Amniotic stem cell (primary cell): ENCODE measurements at places on chromosomes 1 and 21.

GRCh38 chr1:170587253-170587593, 55.3 kb downstream of the GORAB start:
- no peak for DNase-seq

GRCh38 chr1:38789498-38790169, 69.9 kb downstream of the RRAGC start:
- no peak for DNase-seq

- no peak for DNase-seq
Measured at GRCh38 chr21:14685568-14685967, 139.5 kb upstream of the SAMSN1 start.

DNA sequence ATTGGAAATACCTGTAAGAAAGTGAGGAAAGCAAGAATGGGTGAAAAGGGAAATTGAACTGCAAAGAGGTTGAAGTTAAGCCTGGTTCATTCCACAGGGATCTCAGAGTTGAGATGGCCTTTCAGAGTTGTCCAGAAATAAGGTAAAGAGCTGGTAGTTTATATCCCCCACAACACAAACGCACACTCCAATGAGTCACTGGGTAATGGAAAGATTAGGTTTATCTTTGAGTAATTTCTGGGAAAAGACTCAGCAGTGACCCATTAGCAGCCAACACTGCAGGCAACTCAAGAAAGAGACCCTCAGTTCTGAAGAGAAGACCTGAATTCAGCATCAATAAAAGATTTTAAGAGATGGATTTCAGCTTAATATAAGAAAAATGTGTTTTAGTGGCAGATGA, 485.5 kb downstream of the PTPRC start:
- DNase-seq = no peak

GRCh38 chr21:42297377-42297776, 17.8 kb downstream of the TFF3 start:
- no peak for DNase-seq

- no peak for DNase-seq
Measured at GRCh38 chr21:28167366-28167765, 825.3 kb downstream of the LTN1 start.

DNA sequence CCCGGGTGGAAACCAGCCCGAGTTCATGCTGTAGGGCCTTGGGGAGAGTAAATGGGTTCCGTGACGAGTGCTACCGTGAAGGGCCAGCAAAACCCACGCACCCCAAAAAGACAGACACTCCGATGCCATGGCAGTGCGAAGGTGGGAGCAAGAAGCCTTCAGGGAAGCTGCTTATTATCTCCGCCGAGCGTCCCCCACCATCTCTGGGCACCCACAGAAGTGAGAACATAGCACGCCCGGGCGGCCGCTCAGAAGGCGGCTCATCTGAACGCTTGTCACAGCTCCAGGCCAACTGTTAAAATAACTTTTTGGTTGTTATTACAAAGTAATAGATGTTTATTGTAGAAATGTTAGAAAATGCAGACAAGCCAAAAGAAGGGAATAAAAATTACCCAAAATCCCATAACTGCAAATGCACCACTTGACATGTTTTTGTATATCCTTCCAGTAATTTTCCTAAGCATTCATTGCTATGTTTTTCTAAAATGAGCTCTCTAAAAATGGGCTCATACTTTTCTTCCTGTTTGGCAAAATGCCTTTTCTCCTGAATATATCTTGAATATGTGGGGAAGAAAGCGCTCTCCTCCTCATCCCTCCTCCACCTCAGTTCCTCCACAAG, 234.9 kb downstream of the NPHP4 start:
- DNase-seq = no peak

DNA sequence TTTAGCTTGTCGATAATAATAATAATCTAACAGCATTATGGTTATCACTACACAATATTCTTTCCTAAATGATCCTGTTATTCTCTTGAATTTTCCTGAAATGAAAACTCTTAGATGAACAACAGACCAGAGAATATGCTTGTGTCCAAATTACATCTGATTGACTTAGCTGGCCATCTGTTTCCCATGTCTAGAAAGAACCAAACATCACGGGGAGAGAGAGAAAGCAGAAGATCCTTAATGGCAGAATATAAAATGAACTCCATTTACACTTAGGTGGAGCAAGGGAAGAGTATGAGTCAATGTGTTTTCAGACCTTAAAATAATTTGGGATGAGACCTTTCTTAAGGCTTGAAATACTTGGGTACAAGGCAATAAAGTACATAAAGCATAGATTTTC, 162.2 kb downstream of the DSCAM start:
- no peak for DNase-seq

- no peak for DNase-seq
Measured at GRCh38 chr1:33382661-33383415, 48.1 kb downstream of the PHC2 start.

DNA sequence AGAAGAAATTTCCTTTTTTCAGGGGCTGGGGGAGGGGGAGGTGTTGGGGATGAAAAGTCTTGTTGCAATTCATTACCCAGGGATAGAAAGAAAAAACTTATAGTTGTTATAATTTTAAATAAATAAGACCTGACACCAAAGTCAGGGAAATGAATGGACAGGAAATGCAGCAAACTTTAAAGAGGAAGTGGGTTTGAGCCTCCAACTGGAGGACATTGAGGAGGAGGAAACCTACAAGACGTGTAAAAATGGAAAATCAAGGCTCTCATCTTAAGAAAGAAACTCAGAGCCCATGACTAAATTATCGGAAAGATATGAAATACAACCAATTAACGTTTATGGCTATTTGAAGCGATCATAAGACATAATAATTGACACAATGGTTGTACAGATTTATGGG, 54.4 kb downstream of the NIBAN1 start:
- no peak for DNase-seq

DNA sequence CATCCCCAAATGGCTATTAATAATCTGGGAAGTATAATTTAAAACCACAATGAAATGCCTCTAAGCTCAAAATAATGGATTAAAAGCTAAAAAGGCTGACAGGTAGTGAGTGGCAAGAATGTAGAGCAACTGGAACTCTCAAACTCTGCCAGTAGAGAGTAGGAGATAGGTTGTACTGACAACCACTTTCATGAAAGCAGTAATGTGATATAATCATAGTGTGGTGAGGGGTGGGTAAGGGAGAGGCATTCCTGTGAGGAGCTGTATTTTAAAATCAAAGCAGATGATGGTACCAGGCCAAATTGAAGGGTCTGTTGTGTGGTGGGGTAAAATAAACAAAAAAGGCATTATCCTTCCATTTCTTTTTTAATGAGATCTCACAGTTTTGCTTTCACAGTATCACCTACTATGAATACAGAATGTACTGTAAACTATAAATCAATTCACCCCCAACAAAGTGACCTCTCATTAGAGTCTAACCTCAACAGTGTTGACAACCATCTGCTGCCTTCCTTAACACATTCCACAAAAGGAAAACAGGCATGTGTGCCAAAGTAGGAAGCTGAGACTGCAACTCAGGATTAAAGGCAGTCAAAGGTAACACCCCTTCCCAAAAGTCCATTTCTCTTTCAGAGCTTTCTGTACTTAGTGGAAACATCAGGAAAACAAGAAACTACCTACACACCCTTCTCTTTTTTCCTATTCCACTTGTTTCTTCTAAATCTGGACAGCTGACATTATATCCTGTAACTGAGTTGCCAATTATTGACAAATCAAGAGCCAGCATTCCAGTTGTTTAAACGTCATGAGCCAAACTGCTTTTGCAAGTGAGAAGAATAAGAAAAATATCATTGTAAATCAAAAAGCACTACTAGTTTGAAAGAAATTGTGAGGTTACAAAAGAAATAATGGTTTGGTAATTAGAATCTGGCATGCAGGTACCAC, 130.8 kb downstream of the FAF1 start:
- DNase-seq = no peak

DNA sequence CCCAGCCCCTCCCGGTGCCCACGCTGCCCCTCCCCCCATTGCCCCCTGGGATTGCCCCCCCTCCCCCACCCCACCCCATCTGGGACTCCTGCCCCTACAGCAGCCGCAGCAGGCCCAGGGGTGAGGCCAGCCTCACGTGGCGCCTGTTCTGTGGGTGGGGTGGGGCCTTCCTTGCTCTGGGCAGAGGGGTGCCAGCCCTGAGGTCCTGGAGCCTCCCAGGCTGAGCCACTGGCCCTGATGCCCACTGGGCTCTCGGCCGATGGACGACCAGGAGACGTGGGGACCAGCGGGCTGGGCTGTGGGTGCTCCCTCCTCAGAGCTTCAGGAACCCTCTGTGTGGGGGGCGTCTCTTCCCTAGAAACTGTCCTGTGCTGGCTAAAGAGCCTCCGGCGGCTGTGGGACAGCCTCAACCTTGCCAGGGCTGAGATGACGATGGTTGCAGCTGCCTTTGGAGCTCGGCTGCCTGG, 5.8 kb upstream of the C1orf159 start:
- no peak for DNase-seq

DNA sequence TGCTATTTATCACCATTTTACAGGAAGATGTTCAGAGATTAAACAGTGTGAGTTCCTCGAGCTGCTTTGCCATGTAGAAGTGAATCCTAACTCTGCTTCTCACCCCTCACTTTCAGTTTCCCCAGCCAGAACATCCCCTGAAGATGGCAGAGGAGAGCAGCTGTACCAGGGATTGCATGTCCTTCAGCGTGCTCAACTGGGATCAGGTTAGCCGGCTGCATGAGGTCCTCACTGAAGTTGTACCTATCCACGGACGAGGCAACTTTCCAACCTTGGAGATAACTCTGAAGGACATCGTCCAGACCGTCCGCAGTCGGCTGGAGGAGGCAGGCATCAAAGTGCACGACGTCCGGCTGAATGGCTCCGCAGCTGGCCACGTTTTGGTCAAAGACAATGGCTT, 16.9 kb downstream of the TENT5C start:
- no peak for DNase-seq

- no peak for DNase-seq
Measured at GRCh38 chr1:162726555-162726954, 63.9 kb upstream of the HSD17B7 start.

GRCh38 chr1:194705123-194705854, 1518.9 kb upstream of the B3GALT2 start:
- no peak for DNase-seq

GRCh38 chr1:11147197-11147770, 41.9 kb upstream of the ANGPTL7 start:
- peak; percentile 38 for DNase-seq

DNA sequence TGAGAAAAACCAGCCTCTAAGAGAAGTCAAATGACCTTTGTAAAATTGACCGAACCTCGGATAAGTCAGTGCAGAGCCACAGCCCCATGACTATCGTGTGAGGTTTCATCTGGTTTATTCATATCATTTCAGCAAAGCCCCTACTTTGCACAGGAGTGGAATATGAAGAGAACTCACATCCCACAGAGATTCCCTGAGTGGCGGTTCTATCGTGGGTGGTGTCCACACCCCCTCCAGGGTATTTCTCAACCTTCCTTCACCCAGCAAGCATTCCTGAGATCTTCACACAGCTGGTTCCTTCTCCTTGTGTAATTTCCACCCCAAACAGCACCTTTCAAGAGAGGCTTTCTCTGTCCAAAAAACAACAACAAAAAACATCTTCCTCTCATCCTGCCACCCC, 47.5 kb downstream of the EVA1C start:
- DNase-seq = no peak

- DNase-seq = no peak
Measured at GRCh38 chr1:25492323-25492722, 51.1 kb upstream of the LDLRAP1 start.

GRCh38 chr1:9633493-9633892, 18.0 kb upstream of the PIK3CD start:
- DNase-seq = no peak

DNA sequence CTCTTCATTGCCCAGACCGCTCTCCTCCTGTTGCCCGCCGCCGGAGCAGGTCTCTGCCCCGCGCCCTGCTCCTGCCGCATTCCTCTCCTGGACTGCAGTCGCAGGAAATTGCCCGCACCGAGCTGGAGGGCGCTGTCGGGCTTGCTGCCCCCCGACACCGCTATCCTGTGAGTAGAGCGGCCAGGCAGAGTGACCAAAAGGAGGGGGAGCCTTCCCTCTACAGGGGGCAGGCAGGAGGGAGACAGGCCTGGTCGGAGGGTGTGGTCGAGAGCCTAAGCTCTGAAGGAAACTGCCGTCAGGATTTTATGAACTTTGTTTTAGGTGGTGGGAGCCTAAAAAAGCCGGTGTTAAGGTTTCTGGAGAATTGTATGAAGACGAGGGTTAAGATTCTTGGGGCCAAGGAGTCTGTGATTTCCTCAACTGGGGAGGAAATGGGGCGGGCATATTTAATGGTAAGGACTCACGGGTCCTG, 517 bp downstream of the LRIG2 start:
- DNase-seq = peak; percentile 34

DNA sequence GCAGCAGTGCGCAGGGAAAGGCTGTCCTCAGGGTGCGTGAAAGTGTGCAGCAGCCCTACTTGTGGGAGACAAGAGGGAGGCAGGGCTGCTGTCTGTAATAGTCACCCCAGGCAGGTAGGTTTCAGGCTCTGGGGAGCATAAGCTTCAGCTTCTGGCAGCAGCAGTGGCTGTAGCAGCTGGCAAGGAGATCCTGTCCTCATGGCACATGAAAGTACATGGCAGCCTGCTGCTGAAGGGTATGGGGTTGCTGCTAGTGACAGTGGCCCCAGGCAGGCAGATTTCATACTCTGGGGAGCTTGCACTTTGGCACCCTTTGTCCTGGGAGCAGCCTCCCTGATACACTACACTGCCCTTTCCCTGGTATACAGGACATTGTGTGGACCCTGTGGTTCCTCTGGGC, 26.3 kb downstream of the KIAA0319L start:
- no peak for DNase-seq

DNA sequence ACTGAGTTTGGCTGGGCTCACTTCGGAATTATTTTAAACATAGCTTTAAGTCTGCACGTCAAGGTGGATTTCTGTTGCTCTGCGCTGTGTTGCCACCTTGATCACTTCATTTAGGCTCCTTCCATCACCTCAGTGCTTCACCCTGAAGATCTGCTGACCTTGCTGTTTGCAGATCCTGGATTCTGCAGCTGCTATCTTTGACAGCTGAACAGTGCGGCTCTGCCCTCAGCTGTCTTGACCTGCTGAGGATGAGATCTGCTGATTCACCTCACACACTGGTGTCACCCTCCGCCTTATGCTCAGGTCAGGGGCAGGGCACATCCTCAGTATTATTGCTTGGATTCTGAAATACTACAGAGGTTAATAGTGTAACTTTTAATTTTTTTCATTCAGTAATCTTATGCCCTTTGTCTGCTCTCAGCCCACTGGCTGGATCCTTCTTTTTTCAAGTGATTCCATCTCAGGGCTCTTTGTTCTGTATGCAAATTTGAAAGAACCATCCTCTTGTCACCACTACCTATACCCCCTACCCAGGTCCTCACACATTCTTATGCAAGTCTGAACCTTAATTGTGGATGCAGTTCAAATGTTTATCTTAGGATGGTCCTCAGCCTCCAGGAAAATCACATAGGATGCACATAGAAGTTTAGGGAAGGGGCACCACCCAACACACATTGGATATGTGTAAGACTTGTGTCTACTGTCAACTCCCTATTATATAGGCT, 364.0 kb downstream of the OLFM3 start:
- no peak for DNase-seq

GRCh38 chr1:37850352-37850955, 8.9 kb downstream of the MTF1 start:
- no peak for DNase-seq
